Natural killer cell (primary cell): ENCODE measurements at places on chromosomes 6 and 20.

GRCh38 chr6:95846652-95847051 is 169.1 kb upstream of the FUT9 start:
- DNase-seq = no peak

GRCh38 chr6:20328266-20328923 is 73.3 kb upstream of the E2F3 start:
- DNase-seq = no peak

GRCh38 chr6:110935171-110935570 is 23.3 kb upstream of the GTF3C6 start:
- no peak for DNase-seq

GRCh38 chr6:17007749-17008148 is 94.1 kb upstream of the STMND1 start:
- DNase-seq = no peak

DNA sequence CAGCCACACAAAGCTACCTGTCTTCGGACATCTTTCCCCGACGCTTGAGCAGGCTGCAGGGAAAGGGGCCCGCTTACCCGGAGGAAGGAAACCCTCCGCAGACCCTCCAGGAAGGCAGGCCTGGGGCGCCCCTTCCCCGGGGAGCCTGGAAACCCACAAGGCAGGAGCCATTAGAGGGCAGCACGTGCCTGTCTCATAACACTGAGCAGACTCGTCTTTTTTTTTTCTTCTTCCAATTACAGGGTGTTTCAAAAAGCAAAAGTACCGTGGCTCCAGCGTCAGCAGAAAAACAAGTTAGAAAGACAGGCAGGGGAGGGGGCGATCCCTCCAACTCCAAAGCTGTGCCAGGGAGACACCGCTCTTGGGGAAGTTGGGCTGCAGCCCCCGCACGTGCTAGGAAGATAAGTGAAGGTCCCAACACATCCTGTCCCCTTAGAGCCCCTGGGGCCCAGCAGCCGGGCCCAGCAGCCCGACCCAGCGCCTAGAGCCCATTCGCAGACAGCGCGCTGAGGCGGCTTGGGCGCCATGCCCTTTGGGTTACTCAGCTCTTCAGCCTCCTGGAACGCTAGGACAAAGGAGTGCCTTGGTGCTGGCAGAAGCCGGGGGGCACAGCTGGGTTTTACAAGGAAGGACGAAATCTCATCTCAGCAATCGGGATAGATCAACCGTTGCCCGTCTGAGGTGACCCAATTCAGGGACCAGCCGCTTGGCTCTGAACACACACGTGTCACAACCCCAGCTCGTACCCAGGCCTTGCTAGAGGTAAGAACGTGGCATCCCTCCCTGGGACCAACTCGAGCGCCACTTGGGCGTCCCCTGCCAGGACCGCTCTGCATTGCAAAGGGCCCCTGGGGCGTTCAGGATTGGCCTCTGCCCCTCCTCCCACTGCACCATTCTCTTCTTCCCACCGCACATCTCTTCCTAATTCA is 136.3 kb downstream of the LY86 start:
- DNase-seq = peak; percentile 74

GRCh38 chr20:46964618-46965455 is 70.2 kb downstream of the EYA2 start:
- DNase-seq = no peak

DNA sequence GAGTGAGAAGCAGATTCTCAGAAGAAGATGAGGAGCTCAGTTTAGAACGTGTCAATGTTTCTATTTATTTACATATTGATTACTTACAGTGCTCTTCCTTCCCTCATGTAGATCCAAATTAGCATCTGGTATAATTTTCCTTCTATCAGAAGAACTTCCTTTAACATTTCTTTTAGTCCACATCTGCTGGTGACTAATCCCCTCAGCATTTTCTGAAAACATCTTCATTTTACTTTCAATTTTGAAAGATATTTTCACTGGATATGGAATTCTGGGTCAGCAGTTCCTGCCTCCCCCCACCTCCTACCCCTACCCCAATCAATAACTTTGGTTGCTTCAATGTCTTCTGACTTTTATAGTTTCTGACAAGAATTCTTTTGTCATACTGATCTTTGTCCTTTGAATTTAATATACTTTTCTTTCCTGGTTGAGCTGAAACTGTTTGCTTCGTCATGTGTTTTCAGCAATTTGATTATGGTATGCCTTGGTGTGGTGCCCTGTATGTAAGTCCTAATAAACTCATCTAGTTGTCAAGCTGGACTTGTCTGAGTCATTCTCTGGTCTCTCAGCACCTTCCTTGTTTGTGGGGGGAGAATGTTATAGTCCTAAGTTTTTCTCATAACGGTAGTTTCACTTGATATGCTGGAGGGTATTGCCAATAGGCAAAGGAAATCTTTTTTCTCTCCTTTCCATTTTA is 57.0 kb downstream of the SMPDL3A start:
- no peak for DNase-seq

- no peak for DNase-seq
Observed at GRCh38 chr6:13813026-13813425, 1.3 kb downstream of the MCUR1 start.

- no peak for DNase-seq
Observed at GRCh38 chr20:63957690-63958441, 1.6 kb upstream of the UCKL1 start.

DNA sequence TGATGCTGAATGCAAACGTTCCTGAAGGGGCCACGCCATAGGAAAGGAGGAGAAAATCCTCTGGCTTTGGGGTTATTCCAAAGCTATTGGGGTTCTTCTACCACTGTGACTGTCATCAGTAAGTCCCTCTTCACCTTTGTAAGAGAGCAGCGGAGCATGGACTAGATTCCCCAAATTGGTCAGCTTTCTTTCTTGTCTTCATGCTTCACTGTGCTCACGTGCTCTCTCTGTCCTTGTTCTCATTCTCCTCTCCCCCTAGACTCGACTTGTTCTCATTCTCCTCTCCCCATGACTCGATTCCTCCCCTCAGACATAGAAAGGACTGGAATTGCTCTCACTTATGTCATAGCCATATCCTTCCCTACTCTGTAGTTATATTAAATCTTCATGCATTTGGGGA is 54.8 kb upstream of the ADGRG6 start:
- no peak for DNase-seq

DNA sequence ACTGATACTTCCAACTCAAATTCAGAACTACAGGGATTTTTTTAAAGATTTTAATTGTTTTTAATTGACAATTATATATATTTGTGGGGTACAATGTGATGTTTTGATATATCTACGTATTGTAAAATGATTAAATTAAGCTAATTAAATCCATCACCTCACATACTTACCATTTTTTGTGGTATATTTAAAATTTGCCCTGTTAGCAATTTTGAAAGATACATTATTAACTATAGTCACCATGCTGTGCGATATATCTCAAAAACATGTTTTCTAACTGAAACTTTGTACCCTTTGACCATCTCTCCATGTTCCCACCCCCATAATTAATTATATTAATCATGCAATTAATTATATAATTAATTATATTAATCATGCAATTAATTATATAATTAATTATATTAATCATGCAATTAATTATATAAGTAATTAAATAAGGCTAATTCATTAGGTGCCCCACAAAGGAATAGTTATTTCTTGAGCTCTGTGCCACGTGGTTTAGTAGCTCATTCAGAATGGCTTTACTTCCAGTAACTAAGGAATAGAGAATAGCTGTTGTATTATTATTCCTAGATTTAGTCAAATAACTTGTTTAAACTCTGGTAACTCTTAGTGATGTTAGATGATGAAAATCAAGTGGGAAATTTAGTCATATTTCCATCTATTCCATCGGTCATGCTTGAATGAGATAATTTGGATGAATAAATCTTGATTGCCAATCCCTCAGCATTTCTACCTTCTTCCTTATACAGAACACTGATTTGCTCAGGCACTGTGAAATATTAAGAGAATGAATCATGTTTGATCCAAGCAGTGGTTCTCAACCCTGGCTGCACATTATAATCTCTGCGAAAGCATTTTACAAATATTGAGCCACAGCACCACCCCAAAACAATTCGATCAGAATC is 25.1 kb downstream of the LOC128125822 start:
- no peak for DNase-seq

- no peak for DNase-seq
Observed at GRCh38 chr6:65818576-65818975, 111.5 kb upstream of the EYS start.

GRCh38 chr6:95589826-95590570 is 12.7 kb downstream of the MANEA start:
- DNase-seq = no peak

DNA sequence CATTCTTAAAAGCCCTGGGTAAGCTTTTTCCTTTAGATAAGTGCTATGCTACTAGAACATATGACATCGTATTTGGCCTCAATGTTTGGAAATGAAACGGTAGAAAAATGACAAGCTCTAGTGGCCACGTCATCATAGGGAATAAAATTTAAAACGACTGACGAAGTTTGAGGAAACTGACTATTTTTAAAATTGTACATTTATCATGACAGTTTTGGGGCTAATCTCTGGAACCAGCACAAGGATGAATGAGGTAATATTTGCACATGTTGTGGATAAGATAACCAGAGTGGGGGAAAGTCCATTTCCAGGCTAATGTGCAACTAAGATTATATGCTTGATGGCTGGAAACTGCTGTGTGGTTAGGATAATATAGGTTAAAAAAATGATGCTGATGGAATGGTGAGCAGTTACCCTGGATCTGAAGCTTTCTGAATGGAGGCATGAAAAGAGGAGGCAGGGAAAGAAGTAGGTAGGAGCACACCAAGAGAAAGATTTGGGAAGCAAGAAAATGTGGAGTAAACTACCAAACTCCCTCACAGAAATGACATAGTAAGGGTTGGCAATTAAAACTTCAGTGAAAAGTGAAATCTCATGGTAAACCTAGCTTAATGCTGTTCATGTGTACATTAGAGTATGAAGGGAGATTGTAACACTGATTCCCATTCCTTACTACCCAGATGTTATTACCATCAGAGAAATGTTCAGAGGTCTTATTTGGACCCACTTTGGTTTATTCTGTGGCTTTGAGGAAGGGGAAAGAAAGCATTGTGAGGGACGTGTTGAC is 42.7 kb upstream of the CEP162 start:
- DNase-seq = no peak

GRCh38 chr6:22399693-22400092 is 102.9 kb upstream of the PRL start:
- no peak for DNase-seq

GRCh38 chr6:112663698-112664097 is 316.6 kb downstream of the RFPL4B start:
- no peak for DNase-seq

GRCh38 chr6:22468256-22468965 is 101.0 kb upstream of the HDGFL1 start:
- DNase-seq = no peak

GRCh38 chr6:129429956-129430355 is 280.0 kb downstream of the ARHGAP18 start:
- DNase-seq = no peak

GRCh38 chr6:112618849-112619248 is 271.7 kb downstream of the RFPL4B start:
- DNase-seq = no peak

GRCh38 chr6:130138116-130138908 is 84.4 kb downstream of the SAMD3 start:
- DNase-seq = no peak

DNA sequence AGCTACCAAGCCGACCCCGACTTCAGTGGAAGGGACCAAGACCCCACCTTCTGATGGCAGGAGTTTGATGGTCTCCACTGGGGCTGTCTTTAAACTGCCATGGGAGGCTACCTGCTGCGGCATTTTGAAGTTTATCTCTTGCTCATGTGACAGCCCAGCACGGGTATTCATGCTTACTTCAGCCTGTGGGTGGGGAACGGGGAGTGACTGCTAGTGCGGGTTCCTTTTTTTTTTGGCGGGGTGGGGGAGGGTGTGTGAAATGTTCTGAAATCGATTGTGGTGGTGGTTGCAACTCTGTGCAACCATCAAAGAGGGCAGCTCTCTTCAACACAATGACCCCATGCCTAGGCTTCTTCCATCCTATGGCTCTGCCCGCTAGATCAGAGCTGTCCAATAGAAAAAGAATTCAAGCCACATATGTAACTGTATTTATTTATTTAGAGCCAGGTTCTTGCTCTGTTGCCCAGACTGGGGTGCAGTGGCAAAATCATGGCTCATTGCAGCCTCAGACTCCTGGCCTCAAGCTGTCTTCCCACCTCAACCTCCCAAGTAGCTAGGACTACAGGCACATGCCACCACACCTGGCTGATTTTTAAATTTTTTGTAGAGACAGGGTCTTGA is 53.7 kb downstream of the PPP1R16B start:
- no peak for DNase-seq

- DNase-seq = no peak
Observed at GRCh38 chr20:36391456-36391855, 85.3 kb downstream of the DLGAP4 start.

- no peak for DNase-seq
Observed at GRCh38 chr20:17816804-17817587, 117.2 kb downstream of the BANF2 start.

GRCh38 chr6:74657011-74657410 is 548.8 kb downstream of the COL12A1 start:
- no peak for DNase-seq

- DNase-seq = no peak
Observed at GRCh38 chr6:21501021-21501354, 92.6 kb upstream of the SOX4 start.

DNA sequence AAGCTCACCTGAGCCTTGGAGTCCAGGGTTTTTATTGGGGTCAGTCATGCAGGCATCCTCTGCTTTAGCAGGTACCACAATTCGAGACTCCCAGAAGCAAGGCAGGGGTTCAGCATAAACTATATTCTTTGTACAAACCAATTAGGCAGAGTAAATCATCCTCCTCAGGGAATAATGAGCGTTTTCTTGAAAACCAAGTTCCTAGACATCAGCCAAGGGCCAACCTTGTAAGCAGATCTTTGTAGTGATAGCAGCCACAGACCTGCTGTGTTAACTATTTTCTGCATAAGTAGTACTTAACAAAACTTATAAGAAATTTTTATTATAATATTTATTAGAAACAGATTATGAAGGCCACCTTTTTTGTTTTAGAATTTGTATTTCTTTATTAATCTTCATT is 74.7 kb downstream of the STXBP5 start:
- DNase-seq = no peak

GRCh38 chr6:113055061-113055460 is 707.9 kb downstream of the RFPL4B start:
- no peak for DNase-seq

GRCh38 chr6:84002226-84002625 is 31.3 kb upstream of the MRAP2 start:
- DNase-seq = no peak

DNA sequence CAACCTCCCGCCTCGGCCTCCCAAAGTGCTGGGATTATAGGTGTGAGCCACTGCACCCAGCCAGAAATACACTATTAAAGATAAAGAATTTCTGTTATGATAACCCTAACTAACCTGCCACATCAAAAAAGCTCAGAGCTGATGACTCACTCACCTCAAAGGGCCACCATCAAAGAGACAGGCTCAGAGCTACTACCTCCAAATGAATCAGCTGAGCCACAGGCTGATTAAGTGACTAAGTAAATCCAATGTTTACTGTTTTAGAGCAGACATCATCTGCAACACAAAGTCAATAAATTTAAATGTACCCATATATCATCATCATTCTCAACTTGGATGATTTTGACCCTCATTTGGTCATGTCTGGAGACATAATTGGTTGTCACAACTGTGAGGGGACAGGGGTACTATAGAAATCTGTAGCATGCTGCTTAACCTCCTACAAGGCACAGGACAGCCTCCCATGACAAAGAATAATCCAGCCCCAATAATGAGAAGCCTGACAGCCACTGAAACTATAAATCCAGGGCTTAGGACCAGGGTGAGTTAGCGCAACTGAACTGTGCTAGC is 106.5 kb downstream of the ATP9A start:
- no peak for DNase-seq
